ENCODE measurements at places on chromosomes 6 and 20. TPM values are rescaled to one million over a fixed set of nuclear protein-coding genes. Genes with fewer than 3 reads are reported as not detected.

- DNase-seq, result no peak
Measured at GRCh38 chr6:115976321-115976870, 84.3 kb downstream of the FRK start.

GRCh38 chr6:136410201-136411024, 120.8 kb upstream of the BCLAF1 start:
- no peak for DNase-seq

The BACH2 gene
- polyA plus RNA-seq, result 0.29 TPM

DNA sequence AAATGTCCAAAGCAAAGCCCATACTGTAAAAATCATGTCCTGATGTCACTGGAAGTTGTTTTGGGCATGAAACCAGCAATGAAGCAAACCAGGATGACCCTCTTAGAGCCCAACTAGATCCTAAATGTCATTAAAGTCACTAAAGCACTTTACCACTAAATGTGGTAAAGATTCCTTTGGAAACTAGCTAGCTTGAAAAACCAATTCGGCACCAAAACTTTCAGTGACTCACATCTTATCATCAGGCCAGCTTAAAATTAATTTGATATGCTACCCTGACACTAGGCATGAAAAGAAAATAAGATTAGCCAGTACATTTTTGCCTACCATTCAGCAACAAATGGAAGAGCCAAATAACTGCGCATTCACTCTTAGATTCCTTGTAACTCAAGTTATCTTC, 145.8 kb downstream of the PACRG start:
- no peak for DNase-seq

DNA sequence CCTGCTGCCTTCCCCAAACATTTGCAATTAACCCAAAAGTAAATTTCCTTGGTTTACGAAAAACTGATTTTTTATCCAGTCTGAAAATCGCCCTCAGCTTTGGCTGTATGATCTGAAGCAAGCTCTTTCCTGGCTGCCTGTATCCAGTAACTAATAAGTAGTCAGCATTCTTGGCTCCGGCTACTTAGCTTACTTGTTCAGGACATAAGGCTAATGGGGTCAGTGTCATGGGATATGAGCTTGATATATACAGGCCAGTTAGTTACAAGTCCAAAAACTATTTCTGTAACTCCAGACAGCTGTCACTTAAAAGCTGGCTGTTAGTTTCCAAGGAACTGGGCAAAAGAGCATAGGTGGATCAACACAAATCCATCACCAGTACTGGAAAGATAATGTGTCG, 56.2 kb downstream of the KHDC1L start:
- DNase-seq, result no peak

GRCh38 chr6:96304997-96305396, 216.6 kb upstream of the UFL1 start:
- DNase-seq, result no peak

- no peak for DNase-seq
Measured at GRCh38 chr6:80939898-80940297, 812.6 kb downstream of the TENT5A start.

GRCh38 chr6:7993952-7994351, 70.2 kb downstream of the BLOC1S5 start:
- DNase-seq, result no peak

GRCh38 chr6:135423649-135424128, 73.9 kb downstream of the AHI1 start:
- no peak for DNase-seq

The BMP6 gene
- polyA plus RNA-seq, result 0.59 TPM

DNA sequence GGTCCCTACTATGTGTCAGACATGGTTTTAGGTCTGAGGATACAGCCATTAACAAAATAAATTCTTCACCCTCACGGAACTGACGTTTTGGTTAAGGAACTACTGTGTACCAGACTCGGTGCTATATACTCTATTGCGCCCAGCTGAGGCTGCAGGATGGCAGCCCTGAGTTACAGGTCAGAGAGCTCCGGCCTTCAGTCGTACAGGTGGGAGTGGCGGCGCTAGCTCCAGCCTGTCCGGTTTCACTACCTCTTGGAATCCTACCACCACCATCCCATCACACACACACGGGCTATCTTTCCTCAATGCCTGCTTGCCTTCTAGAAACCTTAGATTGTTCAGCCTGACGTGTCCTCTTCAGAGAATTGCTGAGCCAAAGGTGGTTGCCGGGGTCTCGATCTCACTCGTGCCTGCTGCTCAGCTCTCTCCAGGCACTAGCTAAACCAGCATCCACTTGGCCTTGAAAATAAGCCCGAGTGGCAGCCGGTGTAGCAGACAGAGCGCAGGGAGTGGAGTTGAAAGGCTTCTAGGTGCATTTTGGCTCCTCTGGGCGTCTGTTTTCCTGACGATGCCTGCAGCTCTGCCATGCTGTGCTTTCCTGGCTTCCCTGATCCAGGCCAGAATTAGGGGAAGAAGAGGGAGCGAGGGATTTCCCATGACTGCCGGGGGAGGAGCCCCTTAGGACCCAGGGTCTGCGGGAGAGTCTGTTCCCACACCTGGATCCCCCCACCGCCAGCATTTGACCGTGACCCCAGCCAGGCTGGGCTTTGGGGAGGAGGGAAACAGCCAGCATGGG, 1.1 kb upstream of the TCF15 start:
- DNase-seq, result no peak

GRCh38 chr6:125810445-125810844, 19.7 kb downstream of the NCOA7 start:
- no peak for DNase-seq

The EZR gene
- 322 TPM for polyA plus RNA-seq

The DOK5 gene
- 2.3 TPM for polyA plus RNA-seq

- DNase-seq, result no peak
Measured at GRCh38 chr6:48671505-48671904, 560.5 kb upstream of the PTCHD4 start.
